ENCODE measurements at places on chromosomes 16 and 17.

GRCh38 chr17:74449306-74449705 is 17.1 kb upstream of the CD300A start:
- no peak for DNase-seq

- DNase-seq, result no peak
Measured at GRCh38 chr16:1158456-1159324, 5.8 kb downstream of the CACNA1H start.

DNA sequence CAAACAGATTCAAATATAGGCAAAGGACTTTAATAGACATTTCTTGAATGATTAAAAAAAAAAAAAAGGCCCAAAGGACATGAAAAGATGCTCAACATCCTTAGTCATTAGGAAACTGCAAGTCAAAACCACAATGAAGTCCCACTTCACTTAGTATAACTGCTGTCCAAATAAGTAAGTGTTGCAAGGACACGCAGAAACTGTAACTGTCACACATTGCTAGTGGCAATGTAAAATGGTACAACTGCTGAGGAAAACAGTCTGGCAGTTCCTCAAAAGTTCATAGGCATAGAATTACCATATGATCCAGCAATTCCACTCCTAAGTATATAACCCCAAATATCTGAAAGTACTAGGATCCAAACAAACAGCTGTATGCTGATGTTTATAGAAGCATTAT is 112.7 kb downstream of the BRIP1 start:
- DNase-seq, result no peak

DNA sequence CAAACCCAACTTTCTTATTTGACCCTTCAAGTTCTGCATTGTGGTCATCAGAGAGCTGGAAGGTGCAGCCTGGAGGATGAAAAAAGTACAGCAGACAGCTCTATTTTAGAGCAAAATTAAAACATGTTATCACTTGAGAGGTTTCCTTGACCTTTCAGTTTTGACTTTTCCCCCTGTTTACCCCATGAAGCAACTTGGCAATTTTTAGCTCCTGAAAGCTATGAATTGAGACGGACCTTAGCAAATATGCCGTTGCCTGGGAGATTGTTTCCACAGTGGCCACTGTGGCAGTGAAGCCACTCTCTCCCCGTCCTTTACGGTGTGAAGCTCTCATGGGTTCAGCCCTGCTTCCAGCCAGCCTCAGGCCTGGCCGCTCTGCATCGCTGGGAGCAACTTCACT is 398.6 kb downstream of the CPPED1 start:
- no peak for DNase-seq

- no peak for DNase-seq
Measured at GRCh38 chr17:38327936-38328335, 15.8 kb downstream of the GPR179 start.

GRCh38 chr17:31549121-31549524 is 157.6 kb downstream of the RAB11FIP4 start:
- DNase-seq, result no peak

GRCh38 chr17:49978501-49978900 is 9.5 kb downstream of the DLX4 start:
- DNase-seq, result no peak

DNA sequence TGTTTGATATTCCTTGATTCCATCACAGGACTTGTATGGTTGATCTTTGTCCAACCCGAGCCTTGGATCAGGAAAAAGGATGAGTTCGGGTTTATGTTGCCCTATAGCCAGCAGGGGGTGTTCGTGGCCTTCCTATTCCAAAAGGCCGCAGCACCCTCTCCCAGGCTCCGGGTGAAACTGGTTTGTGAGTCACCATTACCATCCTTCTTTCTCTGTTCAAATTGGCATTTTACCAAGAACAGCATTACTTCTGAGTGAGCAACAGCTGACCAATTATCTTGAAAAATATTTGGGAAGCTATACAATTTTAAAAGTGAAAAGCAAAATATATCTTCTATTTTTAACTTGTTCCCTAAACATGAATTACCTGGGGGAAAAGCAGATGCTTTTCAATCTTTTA is 24.3 kb upstream of the KRT20 start:
- peak; percentile 27 for DNase-seq

DNA sequence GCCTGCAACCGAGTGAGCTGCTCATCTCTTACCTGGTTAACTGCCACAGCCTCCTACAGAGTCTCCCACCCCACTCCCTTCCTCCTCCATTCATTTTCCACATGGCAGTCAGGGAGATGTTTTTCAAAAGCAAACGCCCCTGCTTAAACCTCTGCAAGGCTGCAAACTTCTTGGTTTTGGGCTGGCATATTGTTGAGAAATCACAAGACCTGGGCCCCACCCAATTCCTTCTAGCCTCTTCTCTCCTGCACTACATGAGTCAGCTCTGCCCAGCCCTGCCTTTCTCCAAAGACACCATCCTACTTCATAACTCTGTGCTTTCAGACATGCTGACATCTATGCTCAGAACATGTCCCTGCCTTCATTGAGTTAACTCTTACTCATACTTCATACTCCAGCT is 136.1 kb downstream of the SPACA3 start:
- no peak for DNase-seq

DNA sequence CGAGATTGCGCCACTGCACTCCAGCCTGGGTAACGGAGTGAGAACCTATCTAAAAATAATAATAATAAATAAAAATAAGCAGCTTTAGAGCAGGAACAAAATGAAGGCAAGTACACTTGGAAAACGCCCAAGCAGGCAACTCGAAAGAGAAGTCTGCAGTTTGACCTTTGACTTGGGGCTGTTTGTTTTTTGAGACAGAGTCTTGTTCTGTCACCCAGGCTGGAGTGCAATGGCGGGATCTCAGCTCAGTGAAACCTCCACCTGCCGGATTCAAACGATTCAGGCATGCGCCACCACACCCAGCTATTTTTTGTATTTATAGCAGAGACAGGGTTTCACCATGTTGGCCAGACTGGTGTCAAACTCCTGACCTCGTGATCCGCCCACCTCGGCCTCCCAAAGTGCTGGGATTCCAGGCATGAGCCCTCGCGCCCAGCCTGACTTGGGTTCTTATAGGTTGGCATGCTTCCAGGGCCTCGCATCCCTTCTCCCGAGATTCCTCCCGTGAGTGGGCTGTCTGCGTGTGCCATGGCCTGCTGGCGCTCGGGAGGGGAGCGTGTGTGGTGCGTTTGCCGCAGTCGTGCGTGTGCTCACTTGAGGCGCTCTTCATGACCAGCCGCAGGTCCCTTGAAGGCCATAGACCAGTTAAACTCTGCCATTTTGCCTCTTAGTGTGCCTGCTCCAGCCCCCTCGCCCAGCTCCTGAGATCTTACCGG is 18.4 kb upstream of the UBE2I start:
- no peak for DNase-seq

GRCh38 chr17:31415004-31415454 is 23.6 kb downstream of the RAB11FIP4 start:
- DNase-seq, result no peak

- DNase-seq, result no peak
Measured at GRCh38 chr17:61635913-61636432, 45.0 kb upstream of the NACA2 start.

GRCh38 chr17:82979718-82980117 is 99.7 kb upstream of the METRNL start:
- DNase-seq, result no peak
